Stimulated activated CD8-positive, alpha-beta memory T cell treated with anti-CD3 and anti-CD28 coated beads, Interleukin-7, amount 100 ng/mL, for 1 hour (primary cell): ENCODE measurements at places on chromosomes 4 and X.

- no peak for DNase-seq
These were observed 243.3 kb downstream of the CBR4 start for GRCh38 chr4:168766604-168767316.

DNA sequence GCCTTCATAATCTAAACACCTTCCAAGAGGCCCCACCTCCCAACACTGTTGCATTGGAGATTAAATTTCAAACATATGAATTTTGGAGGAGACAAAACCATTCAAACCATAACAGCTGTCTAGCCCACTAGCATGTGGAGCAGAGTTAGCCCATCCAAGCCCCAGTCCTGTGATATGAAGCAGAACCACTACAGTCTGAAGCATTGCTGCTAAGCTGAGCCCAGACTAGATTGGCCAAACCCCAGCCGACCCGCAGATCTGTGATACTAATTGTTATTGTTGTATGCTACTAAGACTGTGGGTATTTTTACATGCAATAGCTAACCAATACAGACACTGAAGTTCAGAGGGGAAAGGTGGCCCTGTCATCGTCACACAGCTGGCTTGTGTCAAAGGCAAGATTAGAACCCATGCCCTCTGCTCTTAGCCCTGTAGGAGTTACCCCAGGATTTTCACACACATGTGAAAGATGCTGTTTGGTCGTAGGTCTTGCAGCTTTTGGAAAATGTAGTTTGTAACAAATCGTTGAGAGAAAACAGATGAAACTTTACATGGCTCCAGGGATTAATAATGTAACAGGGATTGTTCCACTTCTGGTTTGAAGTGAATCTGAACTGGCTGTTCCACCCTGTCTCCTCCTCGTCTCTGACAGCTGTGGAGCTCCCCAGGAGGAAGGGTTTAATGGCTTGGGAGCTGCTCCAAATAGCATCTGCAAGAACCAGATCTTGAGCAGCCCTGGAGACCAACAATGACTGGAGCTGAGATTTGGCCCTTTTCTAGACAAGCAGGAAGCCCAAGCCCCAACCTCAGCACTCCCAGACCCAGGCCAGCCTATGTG is 517.5 kb downstream of the MID1IP1 start:
- DNase-seq, result no peak

DNA sequence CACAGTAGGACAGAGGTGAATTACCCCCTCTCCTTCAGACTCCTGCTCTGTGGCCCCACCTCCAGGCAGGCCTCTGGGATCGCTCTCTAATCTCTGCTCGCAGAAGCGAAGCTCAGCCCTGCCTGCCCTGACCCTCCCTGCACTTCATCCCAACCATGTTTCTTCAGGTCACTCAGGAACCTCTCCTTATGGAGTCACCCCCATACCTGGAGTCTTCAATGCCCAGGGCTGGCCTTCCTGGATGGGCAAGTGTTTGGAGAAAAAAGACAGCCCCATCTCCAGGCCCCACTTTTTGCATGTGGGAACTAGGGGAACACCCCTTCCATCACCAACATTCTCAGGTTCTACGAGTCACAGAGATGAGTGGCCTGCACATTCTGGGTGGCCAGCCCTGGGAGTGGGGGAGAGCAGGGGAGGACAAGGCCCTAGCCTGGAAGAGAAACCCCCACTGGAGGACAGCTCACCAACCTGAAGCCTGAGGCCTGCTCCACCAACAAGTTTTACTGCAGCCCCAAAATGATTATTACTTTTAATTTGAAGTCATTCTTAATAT is 90.8 kb downstream of the PPP2R2C start:
- no peak for DNase-seq

GRCh38 chr4:115366390-115366789 is 253.0 kb upstream of the NDST4 start:
- no peak for DNase-seq

GRCh38 chr4:1413687-1414479 is 7.6 kb upstream of the NKX1-1 start:
- no peak for DNase-seq

DNA sequence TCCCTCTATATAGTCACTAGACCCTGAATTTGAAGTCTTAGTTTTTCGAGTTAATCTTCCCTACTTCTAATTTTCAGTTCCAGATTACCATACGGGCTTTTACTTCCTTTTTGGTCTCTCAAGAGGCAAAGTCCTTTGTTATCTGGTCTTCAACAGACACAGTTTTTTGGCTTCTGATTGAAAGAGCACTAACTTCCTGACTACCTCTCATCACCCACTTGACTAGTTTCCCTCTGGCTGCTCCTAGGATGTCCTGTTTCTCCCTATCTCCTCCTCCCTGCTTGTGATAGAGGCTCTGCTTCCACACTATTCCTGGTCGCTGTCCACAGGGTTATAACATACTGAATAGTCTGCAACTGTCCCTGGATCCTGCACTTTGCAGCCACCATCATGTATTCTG is 16.7 kb upstream of the WDR44 start:
- no peak for DNase-seq

DNA sequence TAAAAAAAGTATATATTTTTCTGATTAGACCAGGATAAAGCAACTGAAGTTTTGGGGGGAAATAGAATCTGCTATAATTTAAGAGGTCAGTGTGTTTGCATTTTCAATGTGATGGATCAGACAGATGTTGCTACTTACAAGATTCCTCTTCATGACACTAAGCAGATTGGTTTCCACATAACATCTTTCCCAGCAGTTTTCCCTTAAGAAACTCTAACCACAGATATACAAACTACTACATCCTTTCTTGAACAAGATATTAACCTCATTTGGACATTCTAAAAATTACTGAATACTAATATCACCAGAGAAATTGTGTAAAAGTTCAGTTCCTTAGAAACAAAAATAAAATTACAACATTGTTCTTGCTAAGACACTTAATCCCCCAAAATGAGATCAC is 106.7 kb upstream of the GUCY1A1 start:
- no peak for DNase-seq

GRCh38 chrX:101397779-101398178 is 7.0 kb downstream of the RPL36A start:
- no peak for DNase-seq

- no peak for DNase-seq
These were observed 273.2 kb upstream of the EMCN start for GRCh38 chr4:100790836-100791615.

- no peak for DNase-seq
These were observed 314.5 kb downstream of the GPAT3 start for GRCh38 chr4:83850435-83850834.

DNA sequence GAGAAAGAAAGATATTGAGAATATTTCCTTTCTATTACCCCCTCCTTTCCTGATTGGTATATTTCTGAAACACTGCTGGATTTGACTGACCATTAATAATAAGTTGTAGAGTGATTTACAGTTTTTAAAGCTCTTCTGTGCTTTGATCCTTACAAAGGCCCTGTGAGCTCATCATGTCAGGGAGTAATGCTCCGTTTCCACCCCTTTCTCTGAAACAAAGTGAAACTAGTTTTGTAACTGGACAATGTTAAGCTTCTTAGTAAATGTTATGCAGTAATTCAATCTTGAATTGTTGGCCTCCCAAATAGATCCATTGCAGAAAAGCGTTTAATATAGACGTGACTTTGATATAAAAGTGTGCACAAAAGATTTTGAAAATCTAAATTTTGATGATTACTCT is 190.1 kb upstream of the GNPDA2 start:
- no peak for DNase-seq

DNA sequence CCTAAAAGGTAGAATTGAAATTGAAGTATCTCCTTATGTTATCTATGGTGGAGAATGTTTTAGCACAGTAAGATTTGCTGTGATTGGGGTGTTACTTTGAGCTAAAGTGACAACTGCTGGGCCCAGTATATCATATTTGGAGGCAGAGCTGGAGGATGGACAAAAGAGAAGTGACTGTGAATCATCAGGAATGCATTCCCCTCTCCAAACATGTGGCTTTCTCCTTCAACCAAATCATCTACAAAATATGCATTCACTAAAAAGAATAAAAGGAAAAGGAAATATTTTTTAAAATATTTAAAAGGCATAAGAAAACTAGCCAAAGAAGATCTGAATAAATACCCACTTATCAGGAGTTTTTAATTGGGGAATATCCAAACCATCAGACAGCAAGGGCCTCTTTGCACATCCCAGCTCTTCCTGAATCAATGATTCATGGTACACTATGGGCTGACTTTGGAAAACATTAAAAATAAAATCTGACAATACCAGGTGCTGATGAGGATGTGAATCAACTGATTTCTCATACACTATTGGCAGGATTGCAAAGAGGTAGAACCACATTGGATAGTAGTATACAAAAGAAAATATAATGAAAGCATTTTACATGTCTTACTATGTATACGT is 671.7 kb upstream of the NR3C2 start:
- DNase-seq, result no peak

GRCh38 chr4:161403781-161404180 is 760.0 kb downstream of the FSTL5 start:
- no peak for DNase-seq

DNA sequence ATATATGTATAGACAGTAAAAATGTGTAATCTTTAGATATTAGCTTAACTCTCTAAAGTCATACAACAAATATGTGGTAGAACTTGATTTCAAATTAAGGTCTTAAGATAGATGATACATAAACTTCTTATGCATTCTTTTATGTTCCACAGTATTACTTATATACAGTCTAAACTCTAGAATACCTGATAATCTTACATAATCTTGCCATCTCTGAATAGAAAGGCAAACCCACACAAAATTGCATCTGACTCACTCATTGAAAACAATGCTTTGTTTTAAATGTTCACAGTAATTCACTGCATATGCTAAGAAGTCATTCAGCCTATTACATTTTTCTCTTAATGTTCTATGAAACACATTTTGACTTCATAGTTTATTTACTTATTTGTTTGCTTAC is 10.1 kb downstream of the SULT1B1 start:
- no peak for DNase-seq

- no peak for DNase-seq
These were observed 106.9 kb downstream of the SMIM20 start for GRCh38 chr4:26020881-26021280.

DNA sequence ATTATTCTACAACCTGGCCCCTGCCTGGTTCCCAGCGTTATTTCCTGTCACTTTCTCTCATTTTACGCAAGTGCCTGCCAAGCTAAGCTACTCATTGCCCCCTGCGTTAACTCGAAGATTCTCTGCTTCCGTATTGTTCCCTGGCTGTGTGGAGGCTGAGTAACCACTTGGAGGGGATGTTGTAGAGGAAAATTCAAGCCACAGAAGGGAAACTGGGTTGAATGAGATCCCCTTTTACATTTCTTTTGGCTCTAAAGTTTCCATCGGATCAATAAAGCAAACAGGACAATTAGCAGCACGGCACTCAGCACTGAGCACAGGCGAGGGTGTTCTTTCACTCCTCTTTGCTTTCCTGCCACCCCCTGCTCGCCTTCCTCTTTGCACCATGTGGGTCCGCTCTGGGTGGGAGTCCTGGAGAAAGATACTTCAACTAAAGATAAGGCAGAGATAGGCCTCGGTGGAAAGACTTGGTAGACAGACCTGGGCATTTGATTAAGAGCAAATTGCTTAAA is 4.2 kb upstream of the TMSB4X start:
- no peak for DNase-seq

- no peak for DNase-seq
These were observed 2221.6 kb upstream of the AGA start for GRCh38 chr4:179663641-179664429.

GRCh38 chr4:89249313-89249712 is 58.3 kb downstream of the GPRIN3 start:
- DNase-seq, result no peak

DNA sequence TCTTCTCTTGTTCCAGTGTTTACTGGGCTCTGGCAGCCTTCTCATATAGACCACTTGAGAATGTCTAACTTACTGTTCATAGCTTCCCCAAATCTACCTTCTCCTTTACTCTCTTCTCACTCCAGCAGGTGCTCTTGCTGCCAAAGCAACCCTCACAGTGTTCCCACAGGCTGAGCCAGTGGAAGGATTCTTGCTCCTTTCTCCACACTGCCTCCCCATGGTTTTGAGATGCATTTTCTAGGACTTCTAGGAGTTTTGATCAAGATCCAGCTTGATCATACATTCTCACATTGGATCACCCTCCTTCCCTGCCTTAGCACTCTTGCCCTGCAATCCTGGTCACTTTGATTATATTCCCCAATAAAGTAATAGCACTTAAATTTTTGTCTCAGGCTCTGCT is 230.8 kb downstream of the TMEM47 start:
- no peak for DNase-seq

- DNase-seq, result no peak
These were observed 70.5 kb downstream of the RELL1 start for GRCh38 chr4:37615720-37616063.

- no peak for DNase-seq
These were observed 154.4 kb downstream of the AMMECR1 start for GRCh38 chrX:110163488-110163887.

DNA sequence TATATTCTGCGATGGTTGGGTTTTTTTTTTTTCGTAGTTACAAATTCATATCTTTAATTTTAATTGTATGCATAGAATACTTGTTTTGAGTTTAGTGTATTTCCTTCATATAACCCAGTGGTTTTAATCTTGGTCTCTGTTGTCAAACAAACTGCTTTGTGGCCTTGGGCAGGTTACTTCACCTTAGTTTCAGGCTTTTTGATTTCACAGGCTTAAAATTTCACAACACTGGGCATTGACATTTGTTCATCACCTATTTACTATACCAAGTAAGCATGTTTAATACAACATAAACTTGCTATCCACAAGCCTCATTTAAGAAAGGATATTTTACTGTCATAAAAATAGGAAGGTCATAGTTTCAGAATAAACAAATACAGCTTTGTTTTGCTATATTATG is 14.7 kb downstream of the RAPGEF2 start:
- no peak for DNase-seq

DNA sequence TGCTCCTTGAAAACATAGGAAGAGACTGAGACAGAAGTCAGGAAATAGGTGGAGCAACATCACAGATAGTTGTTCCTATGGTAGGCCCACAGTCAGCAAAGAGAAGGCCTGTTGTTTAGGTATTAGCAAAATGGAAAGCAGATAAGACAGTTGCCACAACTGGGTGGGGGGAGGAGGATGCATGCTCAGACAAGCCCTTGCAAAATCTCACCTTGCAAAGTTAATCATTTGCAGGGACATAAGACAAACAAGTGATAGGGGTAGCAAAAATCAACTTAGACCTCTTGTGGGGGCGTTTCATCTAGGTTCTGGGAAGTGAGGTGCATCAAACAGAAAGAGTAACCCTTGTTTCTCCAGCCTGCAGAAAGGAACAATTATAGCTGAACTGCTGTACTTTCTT is 30.7 kb downstream of the SERPINA7 start:
- no peak for DNase-seq

GRCh38 chrX:140038842-140039241 is 73.5 kb upstream of the CXorf66 start:
- no peak for DNase-seq

DNA sequence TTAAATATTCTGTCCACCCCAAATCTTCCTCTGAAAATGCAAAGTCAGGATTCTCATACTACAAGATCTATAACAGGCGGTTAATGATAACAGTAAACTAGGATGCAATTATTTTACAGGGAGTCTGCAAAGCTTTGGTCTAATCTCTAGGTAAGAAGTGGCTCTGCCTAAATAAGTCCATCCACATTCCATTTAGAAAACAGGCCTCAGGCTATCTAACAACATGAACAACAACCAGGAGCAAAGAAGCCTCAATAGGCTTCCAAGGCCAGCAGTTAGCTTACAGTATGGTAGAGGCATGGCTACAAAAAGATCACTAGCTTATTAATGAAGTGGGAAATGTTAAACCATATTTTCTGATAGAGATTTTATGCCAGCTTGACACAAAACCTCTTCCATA is 6.4 kb downstream of the MAB21L2 start:
- no peak for DNase-seq

GRCh38 chr4:38030023-38030422 is 69.8 kb downstream of the PTTG2 start:
- DNase-seq, result no peak

- no peak for DNase-seq
These were observed 141.1 kb upstream of the NDST3 start for GRCh38 chr4:117893207-117893606.
